ENCODE measurements at places on chromosomes 12 and 14.

- DNase-seq: no peak
These were observed 10.2 kb upstream of the PGF start for GRCh38 chr14:74965486-74966153.

GRCh38 chr14:80664576-80664975 is 277.0 kb downstream of the CEP128 start:
- DNase-seq: no peak

DNA sequence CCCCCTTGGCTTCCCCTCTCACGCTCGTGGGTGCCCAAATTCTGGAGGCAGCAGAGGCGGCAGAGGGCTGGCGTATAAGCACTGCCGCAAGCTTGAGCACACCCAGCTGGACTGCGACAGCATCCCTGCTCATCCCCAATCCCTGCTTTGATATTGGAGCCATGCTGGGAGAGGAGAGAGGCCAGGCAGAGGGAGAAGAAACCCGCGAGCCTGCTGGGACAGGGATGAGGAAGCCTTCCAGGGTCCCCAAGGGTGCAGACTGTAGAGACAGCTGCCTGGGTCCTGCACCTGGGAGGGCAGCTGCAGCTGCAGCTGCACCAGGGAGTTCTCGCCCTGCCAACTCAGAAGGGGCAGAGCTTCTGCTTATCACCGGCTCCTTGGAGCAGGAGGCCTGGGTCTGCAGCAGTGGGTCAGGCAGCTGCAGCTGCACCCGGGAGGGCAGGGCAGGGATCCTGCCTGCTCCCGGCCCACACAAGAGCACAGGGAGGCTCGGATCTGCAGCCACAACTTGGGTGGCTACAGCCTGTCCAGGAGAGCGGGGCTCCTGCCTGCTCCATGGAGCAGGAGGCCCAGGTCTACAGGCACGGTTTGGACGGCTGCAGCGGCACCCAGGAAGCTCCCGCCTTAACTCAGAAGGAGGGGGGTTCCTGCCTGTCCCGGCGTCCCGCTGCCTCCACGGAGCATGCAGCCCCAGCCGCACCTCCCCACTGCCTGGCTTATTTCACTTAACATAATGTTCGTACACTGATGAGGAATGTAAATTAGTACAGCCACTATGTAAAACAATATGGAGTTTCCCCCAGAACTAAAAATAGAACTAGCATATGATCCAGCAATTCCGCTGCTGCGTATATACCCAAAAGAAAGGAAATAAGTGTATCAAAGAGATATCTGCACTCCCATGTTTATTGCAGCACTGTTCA is 60.4 kb upstream of the SGPP1 start:
- DNase-seq: no peak

GRCh38 chr12:122012184-122012583 is 9.5 kb upstream of the BCL7A start:
- DNase-seq: no peak

DNA sequence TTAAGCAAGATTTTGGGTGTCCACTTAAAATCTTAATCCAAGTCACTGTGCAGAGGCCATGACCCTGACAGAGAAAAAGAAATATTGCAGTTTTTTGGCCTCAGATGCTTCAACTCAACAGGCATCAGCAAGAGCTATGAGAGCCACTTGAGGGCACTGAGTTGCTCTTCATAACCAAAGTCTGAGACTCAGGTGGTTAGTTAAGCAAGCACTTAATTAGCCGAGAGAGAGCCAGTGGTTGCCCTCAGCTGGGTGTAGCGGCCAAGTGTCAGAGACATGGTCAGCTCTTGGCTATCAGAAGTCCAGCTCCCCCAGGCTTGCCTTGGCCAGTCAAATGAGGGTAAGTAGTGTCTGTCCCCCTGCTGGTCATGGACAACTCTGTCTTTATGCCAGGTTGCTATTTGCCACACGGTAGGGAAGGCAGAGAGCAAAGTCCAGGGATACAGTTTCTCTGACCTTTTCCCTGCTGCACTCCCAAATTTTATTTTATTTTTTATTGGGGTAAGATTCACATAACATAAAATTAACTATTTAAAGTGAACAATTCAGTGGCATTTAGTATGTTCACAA is 9.0 kb upstream of the KRT71 start:
- DNase-seq: no peak

DNA sequence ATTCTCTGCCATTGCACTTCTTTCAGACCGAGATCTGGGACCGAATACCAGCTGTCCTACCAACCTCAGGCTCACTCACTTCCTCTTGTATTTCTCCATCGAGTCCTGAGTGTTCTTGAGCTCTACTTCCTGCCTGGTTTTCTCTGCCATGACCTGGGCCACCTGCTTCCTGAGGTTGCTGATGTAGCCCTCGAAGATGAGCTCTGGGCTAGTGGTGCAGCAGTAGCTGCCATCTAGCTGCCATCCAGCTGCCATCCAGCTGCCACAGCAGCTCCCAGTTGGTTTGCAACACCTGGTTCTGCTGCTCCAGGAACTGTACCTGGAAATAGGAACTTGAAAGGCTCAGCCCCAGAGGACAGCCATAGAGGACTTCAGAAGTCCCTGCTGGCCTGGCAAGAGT is 15.0 kb upstream of the KRT73 start:
- no peak for DNase-seq

DNA sequence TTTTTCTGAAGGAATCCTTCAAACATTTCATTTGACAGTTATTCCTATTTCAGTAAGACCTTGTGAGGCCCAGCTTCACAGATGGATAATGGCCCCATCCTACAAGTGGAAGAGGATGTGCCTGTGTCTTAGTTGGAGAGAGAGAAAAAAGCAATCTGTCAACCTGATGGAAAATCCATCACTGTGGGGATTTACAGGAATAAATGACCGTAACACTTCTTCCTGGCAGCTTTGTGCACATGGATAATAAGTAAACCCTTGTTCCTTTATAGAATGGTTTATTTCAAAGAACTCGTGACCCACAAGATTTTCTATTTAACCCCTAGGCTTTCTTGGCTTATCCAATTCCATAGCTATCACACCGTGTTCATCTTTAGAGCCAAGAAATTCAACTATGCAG is 121.4 kb upstream of the PCED1B start:
- no peak for DNase-seq

DNA sequence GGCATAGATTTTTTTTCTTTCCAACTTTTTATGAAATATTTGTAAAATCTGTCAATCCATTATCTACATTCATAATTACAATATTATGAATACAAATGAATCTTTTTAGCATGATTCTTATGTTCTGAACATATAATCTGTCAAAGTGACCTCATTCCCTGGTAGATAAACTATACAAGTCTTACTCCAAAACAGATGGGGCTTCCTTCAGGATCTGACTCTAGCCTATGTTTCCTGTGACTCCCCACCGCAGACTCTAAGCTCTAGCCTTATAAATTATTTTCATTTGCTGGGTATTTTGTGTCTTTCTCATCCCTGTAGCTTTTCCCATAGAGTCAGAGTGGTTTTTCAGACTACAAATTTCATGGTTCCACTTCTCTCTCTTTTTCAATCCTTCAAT is 202.1 kb upstream of the KITLG start:
- no peak for DNase-seq

- no peak for DNase-seq
These were observed 67.2 kb downstream of the WSCD2 start for GRCh38 chr12:108196319-108196718.

All from hypothalamus (tissue), 51 donors.